ENCODE measurements at places on chromosomes 2 and 18.

GRCh38 chr2:53510401-53510800 is 257.2 kb upstream of the CHAC2 start:
- DNase-seq = no peak

DNA sequence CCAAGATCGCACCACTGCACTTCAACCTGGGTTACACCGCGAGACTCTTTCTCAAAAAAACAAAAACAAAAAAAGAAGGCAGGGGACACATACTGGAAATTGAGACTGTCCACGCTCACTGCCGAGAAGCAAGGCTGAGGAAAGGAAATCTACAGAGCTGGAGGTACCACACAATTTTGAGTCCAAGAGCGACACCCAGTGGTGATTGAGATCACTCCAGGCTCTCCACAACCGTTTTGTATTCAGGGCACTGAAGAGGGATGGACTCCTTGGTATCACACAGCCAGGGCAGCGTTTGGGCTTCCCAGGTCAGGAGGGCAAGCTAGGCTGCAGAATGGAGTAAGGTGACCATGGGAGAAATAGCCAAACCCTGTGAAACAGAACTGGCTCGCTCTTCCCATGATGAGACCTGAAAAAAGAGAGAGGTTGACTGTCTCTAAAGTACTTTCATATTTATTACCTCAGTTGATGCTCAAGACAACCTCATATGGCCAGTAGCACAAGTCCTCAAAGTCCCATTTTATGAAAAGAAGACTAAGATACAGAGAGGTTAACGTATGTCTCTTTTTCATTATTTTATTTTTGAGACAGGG is 74.5 kb upstream of the YPEL5 start:
- peak; percentile 33 for DNase-seq

- peak; percentile 43 for DNase-seq
Measured at GRCh38 chr2:235669269-235669831, 175.5 kb downstream of the AGAP1 start.

- DNase-seq = peak; percentile 22
Measured at GRCh38 chr2:179562330-179562885, 297.8 kb upstream of the SESTD1 start.

- DNase-seq = no peak
Measured at GRCh38 chr18:11020161-11020853, 129.1 kb downstream of the PIEZO2 start.

DNA sequence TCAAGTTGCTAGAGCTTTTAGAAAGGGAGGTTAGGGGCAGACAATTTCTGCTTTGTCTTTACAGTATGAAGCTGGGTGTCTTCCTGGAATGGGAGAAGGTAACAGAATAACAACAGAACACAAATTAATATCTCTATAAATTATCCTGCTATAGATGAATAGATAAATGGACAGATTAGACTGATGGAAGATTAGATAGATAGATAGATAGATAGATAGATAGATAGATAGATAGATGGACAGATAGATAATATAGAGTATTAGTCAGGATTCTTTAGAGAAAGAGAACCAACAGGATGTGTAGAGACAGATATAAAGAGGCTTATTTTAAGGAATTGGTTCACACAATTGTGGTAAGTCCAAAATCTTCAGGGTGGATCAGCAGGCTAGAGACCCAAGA is 302.2 kb downstream of the BCL11A start:
- DNase-seq = no peak

- no peak for DNase-seq
Measured at GRCh38 chr2:222799262-222799918, 61.4 kb upstream of the ACSL3 start.

DNA sequence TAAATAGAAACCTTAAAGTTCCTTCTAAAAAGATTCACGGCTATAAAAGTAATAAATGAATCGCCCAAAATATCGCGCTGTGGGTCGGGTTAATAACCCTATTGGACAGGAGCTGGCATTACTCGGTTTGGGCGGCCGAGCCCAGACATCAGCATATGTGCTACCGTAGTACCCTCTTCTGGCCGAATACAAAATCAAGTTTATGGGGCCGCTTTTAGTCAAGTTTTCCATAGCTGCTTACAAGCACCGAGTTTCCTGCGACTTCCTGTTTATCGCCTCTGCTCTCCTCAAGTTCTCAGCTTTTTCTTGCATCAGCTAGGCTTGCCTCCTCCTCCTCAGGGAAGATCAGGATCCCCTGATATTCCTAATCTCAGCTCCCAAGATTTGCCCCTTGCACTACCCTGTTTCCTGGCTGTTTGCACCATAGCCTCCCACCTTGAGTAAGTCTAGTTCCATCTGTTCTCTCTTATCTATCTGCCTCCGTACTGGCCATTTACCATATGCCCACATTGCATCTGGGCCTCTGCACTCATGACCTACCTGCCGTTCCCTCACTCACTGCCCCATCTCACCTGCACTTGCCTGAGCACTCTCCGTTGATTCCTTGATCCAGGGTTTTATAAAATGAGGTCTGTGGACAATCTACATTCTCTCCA is 56.1 kb downstream of the SLC35F5 start:
- no peak for DNase-seq

- DNase-seq = no peak
Measured at GRCh38 chr2:98895901-98896300, 40.1 kb downstream of the CRACDL start.

DNA sequence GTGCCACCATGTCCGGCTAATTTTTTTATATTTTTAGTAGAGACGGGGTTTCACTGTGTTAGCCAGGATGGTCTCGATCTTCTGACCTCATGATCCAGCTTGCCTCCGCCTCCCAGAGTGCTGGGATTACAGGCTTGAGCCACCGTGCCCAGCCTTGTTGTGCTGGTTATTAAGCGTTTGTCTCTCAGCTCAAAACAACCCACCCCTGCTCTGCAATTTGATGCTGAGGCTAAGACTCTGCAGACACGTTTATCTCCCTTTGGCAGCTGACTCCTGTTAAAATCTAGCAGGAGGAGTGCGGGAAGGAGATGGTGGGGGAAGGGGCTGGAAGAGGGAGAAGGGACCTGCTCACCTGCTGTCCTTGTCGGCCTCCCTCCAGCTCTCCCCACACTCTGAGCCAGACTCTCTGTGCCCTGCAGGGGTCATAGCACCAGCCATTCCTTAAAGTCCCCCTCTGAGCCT is 29.9 kb upstream of the IMPA2 start:
- DNase-seq = no peak
